ENCODE measurements at places on chromosomes 2 and 18.
A peak's percentile ranks its signal among the peaks of the same experiment; 100 is the strongest.

GRCh38 chr18:22164337-22165048, 4.9 kb upstream of the GATA6 start:
- no peak for DNase-seq

DNA sequence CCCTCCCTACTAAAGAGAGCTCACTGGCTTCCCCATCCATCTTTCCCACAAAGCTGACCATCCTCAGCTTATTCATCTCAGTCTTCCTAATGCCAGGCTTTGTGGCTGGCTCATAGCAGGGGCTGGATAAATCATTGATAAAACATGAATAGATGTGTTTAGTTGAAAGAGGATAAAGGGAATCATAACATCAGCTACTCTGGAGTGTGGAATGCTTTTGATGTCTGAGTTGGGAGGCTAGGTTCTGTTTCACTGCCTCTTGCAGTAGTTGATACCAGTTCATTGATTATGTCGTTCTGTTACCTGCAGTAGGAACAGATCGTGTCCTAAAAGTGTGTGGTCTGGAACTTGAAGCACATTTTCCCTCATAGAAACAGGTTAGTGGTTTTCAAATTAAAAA, 66.3 kb upstream of the HK2 start:
- DNase-seq: no peak

- DNase-seq: no peak
Measured at GRCh38 chr2:127032621-127033020, 74.3 kb downstream of the BIN1 start.

DNA sequence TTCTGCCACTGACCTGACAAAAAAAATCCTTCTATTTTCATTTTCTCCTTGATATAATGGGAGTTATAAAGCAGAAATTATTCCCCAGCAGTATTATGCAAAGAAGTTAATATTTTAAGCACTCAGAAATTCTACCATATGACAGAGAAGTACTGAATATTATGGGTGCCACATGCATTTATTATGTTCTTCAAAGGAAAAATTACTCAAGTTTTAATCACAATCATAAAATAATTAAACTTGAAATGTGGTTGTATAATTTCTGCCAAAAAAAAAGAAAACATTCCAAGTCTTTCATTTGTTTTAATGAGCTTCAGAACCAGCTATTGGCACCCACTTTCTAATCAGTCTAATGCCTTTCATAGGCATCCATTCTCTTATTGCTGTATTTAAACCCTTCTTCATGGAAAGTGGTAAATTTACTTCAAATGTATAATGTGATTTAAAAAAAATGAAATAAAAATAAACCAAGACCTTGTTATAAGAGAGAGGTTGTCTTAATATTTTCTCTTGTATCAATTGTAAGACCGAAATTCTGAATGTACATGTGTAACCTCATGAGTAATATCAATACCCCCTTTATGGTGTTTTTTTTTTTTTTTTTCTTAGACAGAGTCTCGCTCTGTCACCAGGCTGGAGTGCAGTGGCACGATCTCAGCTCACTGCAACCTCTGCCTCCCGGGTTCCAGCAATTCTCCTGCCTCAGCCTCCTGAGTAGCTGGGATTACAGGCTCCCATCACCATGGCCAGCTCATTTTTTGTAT, 302.3 kb downstream of the IRS1 start:
- DNase-seq: no peak

DNA sequence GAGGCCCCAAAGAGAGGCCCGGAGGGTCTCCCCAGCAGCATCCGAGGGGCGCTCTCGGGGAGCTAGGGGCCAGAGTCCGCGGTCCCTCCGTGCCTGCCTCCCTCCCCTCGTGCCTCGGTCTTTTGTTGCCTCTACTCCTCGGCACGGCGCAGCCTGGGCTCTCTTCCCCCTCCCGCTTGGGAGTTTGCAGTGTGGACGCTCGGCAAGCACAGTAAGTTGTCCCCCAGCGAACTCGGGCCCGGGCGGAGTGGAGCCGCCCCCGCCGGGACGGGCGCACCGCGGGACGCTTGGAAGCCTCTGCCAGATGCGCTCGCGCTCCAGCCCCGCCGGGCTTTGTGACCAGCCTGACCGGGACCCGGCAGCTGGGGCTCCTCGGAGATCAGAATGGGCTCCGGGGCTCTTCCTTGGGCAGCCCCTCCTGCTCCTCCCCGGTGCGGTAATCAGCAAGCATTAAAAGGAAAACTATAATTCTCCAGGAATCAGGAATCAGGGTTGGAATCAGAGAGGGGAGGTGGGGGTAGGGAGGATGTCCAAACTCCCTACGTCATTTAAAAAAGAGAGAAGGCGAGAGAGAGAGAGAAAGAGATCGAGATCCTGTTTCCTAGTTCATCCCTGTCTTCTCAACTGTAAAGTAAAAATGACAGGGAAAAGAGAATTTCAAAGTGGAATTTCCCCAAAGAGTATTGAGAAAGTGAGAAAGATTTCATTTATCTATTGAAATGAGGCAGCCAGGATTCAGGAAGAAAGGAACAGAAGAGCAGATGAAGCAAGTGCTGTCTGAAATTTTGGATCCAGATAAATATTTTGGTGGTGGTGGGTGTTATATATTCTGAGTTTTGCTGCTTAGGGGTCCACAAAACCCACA, 786 bp upstream of the TMEM200C start:
- peak; percentile 56 for DNase-seq

- no peak for DNase-seq
Measured at GRCh38 chr2:2507417-2507997, 176.4 kb upstream of the MYT1L start.

DNA sequence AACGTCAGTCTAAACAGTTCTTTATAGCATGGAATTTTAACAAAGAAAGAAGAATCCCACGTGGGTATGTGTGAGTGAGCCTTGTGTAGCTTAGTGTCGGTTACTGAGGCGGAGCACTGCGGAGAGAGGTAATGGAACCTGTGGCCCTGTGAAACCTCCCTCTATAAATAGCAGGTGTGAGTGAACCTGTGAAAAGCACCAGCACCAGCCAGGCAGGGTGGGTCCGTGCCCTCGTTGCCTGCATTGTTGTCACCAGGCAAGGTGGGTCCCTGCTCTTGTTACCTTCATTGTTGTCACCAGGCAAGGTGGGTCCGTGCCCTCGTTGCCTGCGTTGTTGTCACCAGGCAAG, 4.7 kb downstream of the CTDP1 start:
- no peak for DNase-seq

DNA sequence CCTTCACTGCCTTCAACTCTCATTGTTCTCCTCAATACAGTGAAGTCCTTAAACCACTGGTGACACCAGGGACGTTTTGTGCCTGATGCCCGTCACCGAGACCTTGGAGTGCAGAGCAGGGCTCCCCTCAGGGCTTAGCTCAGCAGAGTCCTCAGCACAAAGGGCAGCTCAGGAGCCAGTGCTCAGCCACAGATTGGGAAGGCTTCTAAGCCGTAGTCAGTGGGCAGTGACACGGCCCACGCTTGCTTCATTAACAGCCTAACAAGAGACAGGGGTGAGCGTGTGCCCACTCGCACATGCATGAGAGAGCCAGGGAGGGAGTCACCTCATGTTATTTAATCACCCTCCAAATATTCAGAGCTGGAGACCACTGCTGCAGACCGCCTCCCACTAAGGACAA, 137.5 kb downstream of the SH3RF3 start:
- DNase-seq: no peak

DNA sequence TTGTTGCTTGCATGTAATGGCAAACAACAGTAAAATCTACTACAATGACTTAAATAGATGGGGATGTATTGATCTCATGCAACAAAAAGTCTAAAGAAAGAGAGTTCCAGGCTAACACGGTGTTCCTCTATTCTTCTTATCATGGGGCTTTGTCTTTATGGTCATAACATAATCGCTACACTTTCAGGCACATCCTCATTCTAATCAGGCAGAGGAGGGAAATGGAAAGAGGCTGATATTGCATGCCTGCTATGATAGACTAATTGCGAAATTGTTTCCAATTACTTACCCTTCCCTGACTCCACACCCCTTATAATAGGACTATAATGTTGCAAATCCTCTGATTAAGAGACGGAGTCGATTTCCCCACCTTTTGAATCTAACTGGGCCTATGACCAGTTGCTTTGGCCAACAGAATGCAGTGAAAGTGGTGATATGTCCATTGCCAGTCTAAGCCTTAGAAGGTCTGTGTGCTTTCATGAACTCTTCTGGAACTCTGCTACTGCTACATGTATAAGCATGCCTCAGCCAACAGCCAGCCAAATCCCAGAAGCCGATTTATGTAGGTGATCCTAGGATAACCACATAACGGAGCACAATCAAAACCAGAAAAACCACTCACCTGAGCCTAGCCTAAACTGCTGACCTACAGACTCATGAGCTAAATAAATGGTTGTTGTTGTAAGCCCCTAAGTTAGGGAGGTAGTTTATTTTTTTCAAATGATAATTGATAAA, 180.3 kb upstream of the TACR1 start:
- no peak for DNase-seq

- peak; percentile 84 for DNase-seq
Measured at GRCh38 chr2:96801005-96801785, 14.9 kb upstream of the CNNM3 start.

DNA sequence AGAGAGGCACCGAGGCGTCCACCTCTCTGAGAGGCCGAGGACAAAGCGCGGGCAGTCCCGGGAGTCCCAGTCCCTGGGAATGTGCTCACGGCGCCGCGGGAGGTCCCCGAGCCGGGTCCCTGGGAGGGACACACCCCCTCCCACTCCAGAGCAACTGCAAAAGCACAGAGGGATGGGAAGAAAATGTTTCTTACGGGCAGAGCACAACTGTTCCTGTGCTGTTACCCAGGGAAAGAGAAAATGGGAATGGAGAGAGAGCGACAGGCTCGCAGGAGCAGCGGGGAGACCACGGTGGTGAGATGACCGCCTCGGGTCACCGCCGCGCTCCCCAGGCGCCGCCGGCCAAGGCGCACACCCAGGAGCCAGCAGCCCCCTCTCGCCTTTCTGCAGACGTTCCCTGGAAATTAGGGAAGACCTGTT, 1.2 kb upstream of the BCL11A start:
- DNase-seq: no peak

- DNase-seq: no peak
Measured at GRCh38 chr2:95052804-95053479, 27.4 kb downstream of the MAL start.
